ENCODE measurements at places on chromosomes 6 and 20. TPM values are rescaled to one million over a fixed set of nuclear protein-coding genes. Genes with fewer than 3 reads are reported as not detected.

DNA sequence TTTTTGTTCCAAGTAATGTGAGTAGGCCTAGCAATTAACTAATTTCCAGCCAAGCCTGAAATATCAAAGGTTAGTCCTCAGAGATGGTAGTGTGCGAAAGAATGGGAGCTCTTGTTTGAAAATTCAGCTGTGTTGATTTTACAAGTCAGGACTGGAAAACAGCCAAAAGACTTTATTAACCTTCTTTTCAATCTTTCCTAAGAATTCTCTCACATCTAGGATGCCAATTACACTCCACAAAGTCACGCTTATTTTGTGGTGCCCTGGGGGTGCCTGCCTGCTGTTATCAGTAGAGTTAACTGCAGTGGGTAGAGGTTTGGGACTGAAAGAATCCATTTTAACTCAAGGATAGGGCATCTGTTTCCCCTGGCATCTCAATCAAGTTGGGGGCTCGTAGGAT, 30.7 kb upstream of the MAP3K4 start:
- no peak for DNase-seq

DNA sequence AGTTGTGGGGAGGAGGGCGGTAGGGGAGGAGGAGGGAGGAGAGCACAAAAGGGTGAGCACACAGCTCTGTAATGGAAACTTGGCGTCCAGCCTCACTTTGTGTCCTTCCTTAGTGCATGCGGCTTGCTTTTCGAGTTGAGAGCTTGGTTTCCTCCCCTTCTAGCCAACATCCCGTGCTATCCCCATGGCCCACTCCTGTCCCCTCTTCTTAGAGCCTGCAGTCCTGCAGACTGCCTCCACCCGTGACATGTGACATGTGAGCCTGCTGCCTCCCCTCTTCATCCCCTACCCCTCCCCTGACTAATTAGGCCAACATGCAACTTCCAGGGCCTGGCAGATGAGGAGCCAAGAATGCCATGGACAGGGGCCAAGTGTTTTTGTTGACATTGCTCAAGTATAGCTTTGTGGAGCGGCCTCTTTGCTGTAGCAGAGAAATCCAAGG, 63.2 kb downstream of the SLC24A3 start:
- DNase-seq: no peak

DNA sequence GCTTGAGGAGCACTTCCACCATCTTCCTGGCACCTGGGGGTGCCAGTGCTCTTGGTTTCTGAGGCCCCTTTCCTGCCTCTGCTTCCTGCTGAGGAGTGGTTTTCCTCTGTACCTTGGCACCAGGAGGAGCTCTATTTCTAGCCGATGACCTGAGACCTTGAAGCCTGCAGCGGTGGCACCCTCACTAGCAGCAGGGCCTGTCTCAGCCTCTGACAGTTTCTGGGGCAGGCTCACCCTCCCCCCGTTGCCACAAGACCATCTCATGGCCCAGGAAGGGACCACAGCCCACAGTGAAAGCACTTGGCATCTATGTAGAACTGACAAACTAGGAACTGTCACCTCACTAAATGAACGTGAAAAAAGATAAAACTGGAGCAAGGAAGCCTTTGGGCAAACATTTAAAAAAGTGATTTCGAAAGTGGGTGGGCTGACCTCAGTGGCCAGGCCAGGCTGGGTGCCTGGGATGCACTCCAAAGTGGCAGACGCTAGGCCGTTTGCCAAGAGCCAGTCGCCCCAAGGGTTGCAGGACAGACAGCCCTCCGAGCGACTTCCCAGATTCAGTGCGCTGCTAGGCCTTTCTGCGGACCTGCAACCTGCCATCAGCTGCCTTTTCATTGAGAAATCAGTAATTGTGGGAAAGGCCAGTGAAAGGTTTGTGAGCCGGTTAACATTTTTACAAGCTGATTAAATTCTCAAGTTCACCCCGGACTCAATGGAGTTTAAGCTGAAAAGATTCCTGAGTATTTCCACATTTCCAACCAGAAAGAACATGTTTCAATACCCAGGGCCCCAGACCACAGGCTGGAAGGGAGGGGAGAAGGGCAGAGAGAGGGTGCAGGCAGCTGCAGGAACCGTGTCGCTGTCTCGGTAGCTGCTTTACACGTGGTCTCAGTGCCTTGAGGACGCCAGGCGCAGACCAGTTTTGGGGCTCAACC, 303.7 kb downstream of the ESR1 start:
- no peak for DNase-seq

GRCh38 chr6:79623106-79623505, 8.0 kb upstream of the SH3BGRL2 start:
- DNase-seq: no peak

DNA sequence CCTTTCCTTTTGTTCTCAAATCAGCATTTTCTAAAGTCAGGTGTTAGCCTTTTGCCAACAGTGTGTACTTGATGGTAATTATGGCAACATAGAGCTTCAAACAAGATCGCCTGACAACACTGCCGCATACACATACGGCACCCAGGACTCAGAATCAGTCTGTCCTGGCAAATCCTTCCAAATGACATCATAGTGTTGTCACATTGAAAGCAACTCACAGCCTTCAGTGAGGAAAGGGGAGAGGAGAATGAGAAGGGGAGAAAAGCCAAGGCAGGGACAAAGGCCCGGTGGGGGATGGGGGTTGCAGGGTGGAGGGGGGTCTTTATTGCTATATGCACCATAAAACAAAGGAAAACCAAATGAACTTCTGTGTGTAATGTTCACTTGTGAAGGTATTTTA, 65.7 kb upstream of the PTGIS start:
- no peak for DNase-seq

DNA sequence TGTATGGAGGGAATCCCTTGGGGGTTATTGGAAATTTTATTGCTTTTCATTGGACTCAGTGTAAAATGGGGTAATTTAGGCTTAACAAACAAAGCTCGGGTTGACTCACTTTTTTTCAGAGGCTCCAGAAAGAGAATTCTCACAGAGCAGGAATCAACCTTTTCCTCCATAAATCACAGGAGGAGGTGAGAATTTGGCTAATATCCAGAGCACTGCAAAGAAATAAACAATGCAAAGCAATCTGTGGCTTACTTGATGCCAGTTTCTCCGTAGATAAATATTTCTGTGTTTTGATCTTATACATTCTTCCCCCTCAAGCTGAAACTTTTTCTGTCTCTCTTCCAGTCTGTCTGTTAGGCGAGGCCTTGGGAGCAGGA, 176.6 kb downstream of the TSHZ2 start:
- no peak for DNase-seq

- no peak for DNase-seq
Observed at GRCh38 chr6:30562470-30563425, 5.7 kb downstream of the PRR3 start.

DNA sequence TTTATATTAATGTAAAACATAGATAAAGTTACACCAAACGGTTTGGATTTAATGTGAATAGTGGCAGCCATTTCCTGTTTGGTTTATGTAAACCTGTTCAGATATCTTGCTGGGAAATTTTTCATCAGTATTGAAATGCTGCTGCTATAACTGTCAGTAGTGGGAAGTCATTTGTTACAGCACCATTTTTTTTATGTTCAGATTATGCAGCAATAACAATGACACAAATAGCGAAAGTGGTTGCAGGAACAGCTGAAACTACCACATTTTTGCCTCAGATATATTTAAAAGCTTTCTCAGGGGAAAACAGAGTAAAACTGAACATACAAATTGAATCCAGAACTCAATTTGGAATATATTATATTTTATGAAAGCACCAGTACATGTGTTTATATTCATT, 128.8 kb upstream of the SIM1 start:
- no peak for DNase-seq

- DNase-seq: no peak
Observed at GRCh38 chr20:46070215-46070900, 19.4 kb downstream of the NCOA5 start.

C2 gene
- total RNA-seq: 0.42 TPM

C6orf163 gene
- total RNA-seq: 0.98 TPM

CPXM1 gene
- 4.3 TPM for total RNA-seq
